Ammon's horn (tissue), 1 donor: ENCODE measurements at places on chromosomes 4 and X.

GRCh38 chr4:158016511-158016910, 156.3 kb downstream of the GASK1B start:
- DNase-seq, result no peak

DNA sequence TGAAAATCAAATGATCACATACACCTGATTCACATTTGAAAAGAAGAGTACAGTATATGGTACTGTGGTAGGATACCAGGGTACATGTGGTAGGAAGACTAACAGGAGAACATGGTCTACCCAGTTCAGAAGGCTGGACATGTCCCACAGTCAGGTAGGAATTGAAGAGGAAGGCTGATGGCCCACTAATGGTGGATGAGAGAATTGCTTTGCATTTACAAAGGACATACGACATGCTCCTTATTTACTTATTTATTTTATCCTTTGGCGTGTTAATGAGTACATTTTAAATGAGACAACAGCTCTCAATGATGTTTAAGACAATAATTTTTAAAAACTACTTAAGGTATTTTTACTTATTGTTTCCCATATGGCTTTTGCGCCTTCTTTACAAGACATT, 106.7 kb upstream of the BMP2K start:
- DNase-seq, result no peak

DNA sequence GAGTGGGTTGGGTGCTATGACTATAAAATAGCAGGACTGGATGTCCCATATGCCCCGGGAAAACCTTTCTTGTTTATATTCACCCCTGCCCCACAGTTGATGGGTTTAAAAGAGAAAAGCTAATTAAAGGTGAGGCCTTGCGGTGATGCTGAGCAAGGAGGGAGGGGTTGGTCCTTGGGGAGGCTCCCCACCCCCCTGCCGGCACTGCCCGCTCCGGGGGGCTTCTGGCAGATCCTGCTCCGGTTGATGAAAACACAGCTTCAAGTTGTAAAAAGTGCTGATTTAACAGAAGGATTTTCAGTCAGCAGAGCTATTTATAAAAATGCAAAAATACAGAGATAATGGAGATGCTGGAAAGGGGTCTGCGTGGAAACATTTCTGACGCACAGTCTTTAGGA, 68.6 kb downstream of the MTMR1 start:
- DNase-seq, result no peak

- DNase-seq, result no peak
Measured at GRCh38 chr4:13534344-13535063, 9.8 kb downstream of the NKX3-2 start.

DNA sequence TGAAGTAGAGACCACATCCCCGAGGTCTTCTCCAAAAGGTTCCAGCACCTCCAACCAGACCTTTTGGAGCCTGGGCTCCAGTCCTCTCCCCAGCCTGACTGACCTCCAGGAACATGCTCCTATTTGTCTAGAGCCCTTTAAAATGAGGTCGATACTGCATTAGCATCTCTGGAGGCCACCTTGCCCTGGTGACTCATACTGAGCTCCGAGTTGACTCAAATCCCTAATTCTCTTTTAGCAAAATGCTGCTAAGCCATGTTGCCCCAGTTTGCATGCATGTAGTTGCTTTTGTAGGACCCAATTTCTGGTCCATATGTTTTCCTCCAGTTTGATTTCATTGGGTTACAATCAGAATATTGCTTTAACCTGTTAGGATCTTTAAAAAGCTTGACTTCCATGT, 43.5 kb upstream of the CITED1 start:
- DNase-seq, result no peak

GRCh38 chr4:113756005-113756410, 5.5 kb downstream of the CAMK2D start:
- peak; percentile 20 for DNase-seq

DNA sequence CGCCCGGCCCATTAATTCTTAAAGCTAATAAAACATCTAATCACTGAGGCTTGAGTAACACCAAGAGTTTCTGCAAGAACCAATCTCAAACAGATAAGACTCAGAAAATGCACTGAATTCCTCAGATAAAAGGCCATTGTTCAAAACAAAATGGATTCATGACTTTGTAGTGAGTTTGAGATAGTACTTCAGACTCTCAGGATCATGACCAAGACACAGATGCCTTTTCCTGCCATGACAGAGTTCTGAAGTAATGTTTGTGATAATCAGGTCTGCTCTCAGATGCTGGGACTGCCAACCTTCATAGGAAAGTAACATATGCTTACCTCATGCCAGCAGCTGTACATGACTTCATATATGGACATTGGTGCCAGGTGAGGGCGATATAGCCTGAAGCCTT, 54.6 kb downstream of the NIPAL1 start:
- no peak for DNase-seq
